ENCODE measurements at places on chromosomes 11 and 22.

DNA sequence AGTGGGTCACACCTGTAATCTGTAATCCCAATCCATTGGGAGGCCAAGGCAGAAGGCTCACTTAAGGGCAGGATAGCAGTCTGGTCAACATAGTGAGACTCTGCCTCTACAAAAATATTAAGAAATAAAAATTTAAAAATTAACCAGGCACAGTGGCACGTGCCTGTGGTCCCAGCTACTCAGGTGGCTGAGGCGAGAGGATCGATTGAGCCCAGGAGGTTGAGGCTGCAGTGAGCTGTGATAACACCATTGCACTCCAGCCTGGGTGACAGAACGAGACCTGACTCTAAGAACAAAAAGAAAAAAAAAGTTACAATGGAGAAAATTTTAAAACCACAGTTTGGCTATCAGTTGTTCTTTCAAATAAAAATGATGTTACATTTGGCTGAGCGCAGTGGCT, 13.4 kb upstream of the SYNGR1 start:
- DNase-seq = no peak

- no peak for DNase-seq
These were observed 21.7 kb upstream of the ROBO3 start for GRCh38 chr11:124843616-124843910.

- peak; percentile 57 for DNase-seq
These were observed at the start of gene GLB1L3 for GRCh38 chr11:134275534-134276395. Gene GLB1L3 (plus strand): TSS chr11:134276379. CDS start chr11:134276741, 362 bp downstream.

GRCh38 chr11:72953637-72954036, 139.4 kb downstream of the ATG16L2 start:
- DNase-seq = no peak

GRCh38 chr11:129282634-129283033, 90.5 kb upstream of the ARHGAP32 start:
- no peak for DNase-seq

DNA sequence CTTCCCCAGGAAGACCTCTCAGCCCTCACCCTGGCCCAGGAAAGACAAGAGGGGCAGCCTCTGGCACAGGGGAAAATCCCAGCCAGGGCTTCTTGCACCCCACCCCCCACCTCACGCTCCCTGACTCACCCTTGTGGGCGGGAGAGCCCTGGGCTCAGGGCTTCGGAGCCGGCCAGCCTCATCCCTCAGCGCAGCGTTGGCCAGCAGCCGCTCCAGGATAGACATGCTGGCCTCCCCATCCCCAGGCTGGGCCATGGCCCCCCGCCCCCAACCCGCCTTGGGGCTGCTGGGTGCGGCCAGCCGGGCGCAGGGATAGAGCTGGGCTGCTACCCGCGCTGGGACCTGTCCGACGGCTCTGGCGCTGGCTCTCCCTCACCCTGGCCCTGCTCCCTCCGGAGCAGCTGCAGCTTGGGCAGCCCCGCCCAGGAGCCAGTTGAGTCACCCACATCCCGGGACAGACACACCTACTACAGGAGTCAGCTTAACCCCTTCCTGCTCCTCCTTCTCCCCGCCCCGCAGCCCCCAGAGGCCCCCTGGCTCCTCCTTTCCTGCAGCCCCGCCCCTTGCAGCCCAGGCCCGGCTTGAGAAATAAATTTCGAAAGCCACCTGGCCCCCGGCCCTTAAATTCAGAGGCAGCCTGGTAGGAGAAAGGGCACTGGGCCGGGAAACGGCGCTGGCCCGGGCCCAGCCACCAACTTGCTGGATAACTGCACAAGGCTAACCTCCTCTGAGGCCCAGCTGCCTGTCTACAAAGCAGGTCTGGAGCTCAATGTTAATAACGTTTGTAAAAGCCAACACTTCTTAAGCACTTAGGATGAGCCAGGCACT, 13.4 kb downstream of the TNKS1BP1 start:
- peak; percentile 86 for DNase-seq

- DNase-seq = no peak
These were observed 189.1 kb upstream of the FAT3 start for GRCh38 chr11:92035488-92035887.

GRCh38 chr11:122320671-122321070, 204.7 kb upstream of the BLID start:
- DNase-seq = no peak

DNA sequence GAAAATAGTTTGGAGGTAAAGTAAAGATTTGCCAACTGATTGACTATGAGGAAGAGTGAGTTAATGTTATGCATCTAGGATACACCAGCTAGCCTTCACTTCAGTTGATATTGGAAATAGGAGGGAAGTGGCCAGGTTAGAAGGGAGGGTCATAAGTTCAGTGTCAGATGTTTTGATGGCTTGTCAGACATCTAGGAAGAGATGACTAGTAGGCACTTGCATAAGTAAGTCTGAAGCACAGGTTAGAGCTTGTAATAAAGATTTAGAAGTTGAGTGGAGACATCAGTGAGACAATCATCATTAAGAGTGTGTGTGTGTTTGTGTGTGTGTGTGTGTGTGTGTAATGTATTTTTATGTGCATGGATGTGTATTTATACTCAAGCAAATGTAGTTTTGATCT, 146.1 kb downstream of the OR4C45 start:
- no peak for DNase-seq

DNA sequence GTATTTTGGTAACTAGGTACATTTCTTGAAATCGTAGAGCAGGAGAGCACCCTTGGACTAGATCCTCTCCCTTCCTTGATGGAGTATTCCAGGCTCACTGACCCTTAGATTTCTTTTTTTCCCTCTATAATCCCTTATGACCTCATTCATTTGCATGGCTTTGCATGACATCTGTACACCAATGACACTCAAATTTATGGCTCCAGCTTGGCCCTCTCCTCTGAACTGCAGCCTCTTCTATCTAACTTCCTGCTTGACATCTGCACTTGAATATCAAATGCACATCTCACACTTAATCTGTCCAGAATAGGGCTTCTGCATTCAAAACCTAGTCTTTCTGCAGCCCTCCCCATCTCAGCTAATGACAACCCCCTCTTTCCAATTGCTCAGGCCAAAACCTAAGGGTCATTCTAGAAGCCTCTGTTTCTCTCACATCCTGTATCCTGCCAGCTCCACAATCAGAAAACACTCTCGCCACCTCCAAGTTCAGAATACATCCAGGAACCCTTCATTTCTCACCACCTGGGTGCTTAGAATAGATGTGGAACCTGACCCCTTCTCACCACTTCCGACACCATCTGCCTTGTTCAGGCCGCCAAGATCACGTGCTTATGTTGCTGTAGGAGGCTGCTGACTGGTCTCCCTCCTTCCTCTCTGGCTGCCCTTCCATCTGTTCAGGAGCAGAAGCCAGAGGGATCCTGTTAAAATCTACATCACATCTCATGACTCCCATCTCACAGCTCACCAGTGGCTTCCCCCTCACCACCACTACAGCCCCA, 138.9 kb upstream of the MTNR1B start:
- DNase-seq = no peak

DNA sequence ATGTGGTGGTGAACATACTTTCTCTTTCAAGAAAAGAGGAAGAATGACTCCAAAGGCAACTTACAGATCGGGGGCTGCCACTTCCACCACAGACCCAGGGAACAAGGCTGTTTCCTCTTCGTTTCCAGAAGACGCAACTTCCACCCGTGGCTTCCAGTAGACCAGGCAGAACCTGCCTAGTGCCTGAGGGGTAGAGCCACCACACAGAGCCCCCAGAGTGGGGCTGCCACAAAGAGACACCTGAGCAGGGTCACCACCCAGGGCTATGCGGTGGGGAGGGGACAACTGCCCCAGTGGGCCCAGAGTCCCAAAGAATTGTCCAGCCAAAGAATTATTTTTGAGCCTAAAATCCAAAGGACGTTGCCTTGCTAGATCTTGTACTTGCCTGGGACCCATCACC, 16.7 kb upstream of the PHF21B start:
- DNase-seq = no peak

- no peak for DNase-seq
These were observed 144.8 kb downstream of the GRIA4 start for GRCh38 chr11:105754716-105755115.

GRCh38 chr22:40029189-40029890, 34.6 kb downstream of the FAM83F start:
- DNase-seq = no peak

GRCh38 chr11:108871152-108871551, 206.3 kb downstream of the DDX10 start:
- no peak for DNase-seq

- no peak for DNase-seq
These were observed 1017.0 kb upstream of the TENM4 start for GRCh38 chr11:80457823-80458222.

DNA sequence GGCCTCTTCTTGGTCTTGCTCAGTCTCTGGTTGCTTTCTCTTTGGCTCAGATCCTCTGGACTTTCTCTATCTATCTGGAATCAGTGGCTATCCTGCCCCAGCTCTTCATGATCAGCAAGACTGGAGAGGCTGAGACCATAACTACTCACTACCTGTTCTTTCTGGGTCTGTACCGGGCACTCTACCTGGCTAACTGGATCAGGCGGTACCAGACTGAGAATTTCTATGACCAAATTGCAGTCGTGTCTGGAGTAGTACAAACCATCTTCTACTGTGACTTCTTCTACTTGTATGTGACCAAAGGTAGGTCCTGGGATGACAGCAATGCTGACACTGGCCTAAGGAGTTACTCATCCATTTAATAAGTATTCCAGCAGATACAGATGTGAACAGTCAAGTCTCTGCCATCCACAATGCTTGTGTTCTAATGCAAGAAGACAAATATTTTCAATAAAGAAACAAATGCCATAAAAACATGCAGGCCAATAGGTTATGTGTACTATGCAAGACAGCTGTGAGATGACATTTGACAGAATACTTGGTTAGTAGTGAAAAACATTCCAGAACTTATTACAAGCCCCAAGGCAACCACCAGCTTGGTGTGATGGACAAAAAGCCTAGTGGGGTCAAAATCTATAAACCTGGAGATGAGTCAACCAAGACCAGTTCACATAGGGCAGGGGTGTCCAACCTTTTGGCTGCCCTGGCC, 13.4 kb downstream of the KDELR3 start:
- DNase-seq = no peak

DNA sequence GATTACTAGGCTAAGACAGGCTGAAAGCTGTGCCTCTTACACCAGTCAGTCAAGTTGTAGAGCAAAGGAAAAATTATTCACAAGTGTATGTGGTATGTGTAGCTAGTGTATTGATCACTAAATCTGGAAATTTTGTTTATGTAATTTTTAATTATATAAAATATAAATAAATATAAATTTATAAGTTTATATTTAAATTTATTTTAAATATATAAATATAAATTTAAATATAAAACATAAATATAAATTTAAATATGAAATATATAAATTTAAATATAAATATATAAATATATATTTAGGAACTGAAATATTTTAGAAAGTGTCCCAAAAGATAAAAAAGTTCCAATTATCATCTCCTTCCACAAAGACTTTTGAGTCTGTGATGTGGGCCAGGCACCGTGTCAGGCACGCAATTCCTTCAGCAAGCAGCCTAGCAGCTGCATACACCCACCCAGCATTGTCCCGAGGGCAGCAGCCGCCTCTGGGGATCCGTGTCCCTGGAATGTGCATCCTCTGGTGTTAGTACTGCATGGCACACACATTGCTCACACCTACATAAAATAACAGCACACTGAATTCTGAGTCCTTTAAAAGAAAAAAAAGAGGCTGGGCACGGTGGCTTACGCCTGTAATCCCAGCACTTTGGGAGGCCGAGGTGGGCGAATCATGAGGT, 1098.0 kb downstream of the BRD1 start:
- DNase-seq = no peak

- peak; percentile 20 for DNase-seq
These were observed 2.4 kb downstream of the GAS2L1 start for GRCh38 chr22:29308791-29309262.

GRCh38 chr11:112718483-112718882, 242.7 kb upstream of the NCAM1 start:
- DNase-seq = no peak

- DNase-seq = no peak
These were observed 386.2 kb downstream of the TENM4 start for GRCh38 chr11:79054636-79055035.

Data from GM12892 (cell line).